Kidney glomerular epithelial cell (primary cell): ENCODE measurements at places on chromosomes 13 and 19.
A peak's percentile ranks its signal among the peaks of the same experiment; 100 is the strongest.

- DNase-seq, result no peak
These were observed 9.8 kb downstream of the ATP4B start for GRCh38 chr13:113648216-113648610.

DNA sequence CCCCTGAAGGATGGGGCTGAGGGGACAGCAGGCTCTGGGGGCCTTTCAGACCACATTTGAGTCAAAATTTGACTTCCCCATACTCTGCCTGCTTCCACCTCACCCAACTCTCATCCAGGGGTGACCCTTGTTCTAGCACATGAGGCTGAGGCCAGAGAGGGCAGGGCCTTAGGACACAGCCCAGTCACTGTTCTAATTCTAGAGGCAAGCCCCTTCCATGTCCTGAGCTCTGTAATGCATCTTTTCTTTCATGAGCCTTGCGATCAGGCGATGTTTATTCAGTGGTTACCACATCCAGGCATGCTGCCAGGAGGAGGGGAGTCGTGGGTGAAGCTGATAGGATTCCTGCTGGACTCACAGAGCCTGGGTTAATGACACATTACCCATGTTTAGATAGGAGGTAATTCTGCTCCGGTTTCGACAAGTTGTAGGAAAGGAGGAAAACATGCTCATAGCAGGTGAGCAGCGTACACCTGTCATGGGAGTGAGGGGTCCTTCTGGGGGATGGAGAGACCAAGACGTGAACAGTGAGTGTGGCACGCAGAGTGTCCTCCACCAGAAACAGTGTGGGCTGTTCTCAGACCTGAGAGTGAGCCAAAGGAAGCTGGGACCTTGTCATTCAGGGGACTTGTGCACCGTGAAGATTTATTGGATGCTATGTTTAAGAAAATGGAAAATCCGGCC lies 9.3 kb downstream of the RPS9 start:
- DNase-seq, result peak; percentile 97

DNA sequence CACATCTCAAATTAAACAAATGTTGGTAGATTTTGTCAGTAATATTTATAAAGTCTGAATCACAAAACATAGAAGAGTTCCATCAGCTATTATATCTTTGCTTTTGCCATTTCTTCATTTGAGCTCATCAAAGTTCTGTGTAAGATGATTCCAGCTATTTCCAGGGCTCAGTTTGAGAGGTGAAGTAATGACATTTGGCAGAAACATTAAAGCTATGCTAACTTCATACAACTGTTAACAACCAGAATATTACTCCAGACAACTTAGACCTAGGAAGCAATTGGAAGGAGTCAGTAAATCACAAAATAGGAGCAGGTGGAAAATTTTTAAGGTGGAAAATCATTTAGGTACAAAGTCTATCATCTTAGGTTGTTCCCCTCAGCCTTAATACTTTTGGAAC lies 76.2 kb upstream of the CSNK1A1L start:
- no peak for DNase-seq

DNA sequence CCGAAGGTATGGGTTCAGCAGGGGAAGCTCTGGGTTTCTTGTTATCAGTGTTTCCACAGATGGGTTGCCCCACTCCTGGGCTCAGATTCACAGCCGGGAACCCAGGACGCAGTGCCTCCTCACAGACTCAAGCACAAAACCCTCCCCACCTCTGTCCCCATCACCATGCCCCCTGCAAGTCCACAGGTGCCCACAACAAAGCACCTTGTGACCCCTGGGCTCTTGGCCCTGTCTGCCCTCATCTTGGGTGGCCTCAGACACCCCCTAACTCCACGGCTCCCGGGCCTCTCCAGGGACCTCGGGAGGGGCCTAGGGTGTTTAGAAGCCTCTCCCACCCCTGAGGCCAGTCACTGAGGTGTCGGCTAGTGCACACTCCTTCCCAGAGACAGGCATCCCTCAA lies 231.7 kb downstream of the TUBA3C start:
- no peak for DNase-seq

DNA sequence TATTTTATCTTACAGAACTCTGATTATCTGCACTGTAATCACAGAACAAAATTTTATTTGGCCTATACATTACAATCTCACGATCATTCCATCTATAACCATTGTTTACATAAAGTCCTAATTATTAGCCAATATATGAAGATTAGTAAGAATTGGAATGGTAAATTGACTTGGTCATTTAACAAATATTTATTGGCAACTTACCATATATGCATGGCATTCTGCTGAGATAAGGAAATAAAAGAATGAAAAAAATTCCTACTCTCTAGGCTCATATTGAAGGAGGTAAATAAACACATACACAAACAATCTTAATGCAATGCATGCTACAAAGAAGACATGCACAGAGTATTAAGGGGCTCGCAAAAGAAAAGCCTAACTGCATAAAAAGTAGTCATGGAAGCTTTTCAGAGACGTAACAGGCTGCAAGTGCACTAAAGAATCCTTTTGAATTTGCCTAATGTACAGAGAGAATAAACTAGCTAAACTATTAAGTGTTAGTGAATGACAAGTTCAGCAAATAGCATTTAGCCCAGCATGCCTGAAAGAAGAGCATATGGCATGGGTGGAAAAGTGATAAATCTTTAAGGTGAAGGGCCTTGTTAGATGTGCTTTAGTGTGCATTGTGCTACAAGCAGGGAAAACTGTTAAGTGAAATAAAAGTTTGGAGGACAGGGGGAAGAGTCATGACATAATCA lies 1131.1 kb downstream of the PCDH9 start:
- no peak for DNase-seq

GRCh38 chr13:98324105-98324504 lies 147.0 kb upstream of the RNF113B start:
- DNase-seq, result no peak

DNA sequence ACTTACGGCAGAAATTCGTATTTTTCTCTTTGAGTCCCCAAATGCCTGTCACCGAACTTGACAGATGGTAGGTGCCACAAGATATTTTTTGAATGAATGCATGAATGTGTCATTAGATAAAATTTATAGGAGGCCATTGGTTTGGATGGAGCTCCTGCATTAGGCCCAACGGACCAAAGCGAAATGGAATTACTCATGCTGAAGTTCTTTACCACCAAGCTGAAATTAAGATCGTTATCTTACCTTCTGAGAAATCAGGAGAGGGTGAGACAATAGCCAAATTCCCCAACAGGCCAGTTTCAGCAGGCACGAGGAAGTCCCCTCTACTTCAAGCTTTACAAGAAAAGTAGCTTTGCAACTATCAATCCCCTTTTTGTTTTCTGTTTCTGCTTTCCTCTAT lies 452.5 kb upstream of the ARGLU1 start:
- no peak for DNase-seq

- DNase-seq, result no peak
These were observed 57.9 kb downstream of the ELF1 start for GRCh38 chr13:40961214-40961613.

DNA sequence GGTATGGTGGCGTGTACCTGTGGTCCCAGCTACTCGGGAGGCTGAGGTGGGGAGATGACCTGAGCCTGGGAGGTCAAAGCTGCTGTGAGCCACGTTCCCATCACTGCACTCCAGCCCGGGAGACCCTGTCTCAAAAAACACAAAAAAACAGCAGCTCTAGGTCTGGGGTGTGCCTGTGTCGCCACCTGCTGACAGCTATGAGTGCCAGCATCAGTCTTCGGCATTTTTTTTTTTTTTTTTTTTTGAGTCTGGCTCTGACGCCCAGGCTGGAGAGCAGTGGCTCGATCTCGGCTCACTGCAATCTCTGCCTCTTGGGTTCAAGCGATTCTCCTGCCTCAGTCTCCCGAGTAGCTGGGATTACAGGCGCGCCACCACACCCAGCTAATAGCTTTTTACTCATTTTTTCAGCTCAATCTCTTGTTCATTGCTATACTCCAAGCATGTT lies 10.1 kb downstream of the AP2S1 start:
- DNase-seq, result peak; percentile 15

DNA sequence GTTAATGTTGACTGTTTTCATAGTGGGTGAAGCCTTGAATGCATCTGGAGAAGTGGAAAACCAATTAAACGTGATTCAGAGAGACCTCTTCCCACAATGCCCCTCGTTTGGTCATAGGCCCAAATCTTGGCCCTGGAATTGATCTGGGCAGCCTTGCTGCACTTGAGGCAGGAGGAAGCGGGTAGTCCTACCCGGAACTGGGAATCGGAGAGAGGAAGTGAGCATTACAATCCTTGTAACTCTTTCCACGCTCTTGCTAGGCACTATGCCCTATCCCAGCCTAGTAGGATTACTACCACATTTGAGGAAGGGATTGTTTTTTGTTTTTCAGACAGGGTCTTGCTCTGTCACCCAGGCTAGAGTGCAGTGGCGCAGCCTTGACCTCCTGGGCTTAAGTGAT lies 3.6 kb downstream of the KCNK6 start:
- DNase-seq, result no peak

DNA sequence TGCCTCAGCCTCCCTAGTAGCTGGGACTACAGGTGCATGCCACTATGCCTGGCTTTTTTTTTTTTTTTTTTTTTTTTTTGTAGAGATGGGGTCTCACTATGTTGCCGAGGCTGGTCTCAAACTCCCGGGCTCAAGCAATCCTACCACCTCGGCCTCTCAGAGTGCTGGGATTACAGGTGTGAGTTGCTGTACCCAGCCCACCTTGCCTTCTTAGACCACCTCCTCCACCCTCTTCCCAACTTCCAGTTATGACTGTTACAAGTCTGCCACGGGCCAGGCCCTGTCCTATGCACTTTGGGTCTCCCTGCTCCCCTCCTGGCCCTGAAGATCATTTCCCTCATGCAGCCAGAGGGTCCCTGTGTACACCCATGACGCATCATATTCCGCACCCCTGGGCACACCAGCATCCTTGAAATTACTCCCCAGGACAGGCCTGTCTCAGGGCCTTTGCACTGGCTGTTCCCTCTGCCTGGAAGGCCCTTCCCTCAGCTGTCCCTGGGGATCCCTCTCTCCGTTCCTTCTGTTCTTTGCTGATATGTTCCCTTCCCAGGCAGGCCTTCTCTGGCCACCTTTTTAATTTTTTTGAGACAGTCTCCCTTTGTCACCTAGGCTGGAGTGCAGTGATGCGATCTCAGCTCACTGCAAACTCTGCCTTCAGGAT lies 3.0 kb downstream of the LGALS4 start:
- no peak for DNase-seq

DNA sequence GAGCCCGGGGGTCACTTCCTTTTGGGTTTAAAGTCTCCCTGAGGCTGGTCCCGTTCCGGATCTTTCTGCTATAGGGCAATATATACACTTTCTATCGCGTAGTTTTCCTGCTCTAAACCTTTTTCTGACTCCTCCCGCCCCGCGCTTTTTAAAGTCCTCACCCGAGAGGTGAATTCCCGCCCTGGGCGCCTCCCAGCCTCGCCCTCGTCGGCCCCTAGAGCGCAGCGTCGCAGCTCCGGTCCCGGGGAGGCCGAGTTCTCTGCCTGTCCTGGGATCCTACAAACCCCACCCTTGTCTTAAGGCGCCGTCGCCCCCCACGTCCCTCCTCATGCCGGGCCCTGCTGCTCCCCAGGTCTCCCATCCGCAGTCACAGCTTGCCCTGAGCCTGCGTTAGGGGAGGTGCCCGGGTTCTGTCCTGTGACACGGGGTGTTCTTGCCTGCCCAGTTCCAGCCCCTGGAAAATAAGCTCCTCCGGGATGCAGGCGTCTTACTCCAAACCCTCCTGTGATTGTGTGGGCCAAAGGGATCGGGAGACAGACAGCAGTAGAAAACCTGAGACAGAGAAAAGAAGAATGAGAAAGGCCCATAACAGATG lies 491 bp downstream of the ZNF525 start:
- DNase-seq, result peak; percentile 43

DNA sequence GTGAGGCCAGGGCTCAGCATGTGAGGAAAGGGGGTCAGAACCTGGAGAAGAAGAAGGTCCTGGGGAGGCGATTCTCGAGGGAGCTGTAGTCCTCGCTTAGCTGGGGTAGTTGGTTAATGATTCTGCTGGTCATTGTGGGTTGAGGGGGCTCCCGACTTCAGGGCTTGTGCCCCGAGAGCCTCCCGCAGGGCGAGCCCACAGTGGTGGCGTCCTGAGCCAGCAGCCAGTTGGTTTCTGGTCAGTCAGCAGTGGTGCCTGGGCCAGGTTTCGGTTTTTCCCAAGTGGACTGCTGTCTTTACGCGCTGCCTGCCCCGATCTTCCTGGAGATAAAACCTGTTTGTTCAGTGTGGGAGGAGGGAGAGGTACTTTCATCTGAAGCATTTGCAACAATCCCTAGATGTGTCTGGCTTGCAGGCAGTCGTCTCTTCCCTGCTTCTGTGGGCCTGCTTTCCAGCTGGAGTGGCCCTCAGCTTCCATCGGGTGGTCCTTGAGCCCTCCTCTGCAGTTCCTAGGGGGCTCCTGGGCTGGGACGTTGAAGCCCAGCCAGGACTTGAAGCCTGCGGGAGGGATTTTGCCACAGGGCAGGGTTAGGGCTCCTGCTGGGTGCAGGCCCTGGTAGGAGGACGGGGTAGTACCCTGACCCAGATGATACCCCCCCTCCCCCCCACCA lies 3.2 kb downstream of the PTBP1 start:
- peak; percentile 45 for DNase-seq

DNA sequence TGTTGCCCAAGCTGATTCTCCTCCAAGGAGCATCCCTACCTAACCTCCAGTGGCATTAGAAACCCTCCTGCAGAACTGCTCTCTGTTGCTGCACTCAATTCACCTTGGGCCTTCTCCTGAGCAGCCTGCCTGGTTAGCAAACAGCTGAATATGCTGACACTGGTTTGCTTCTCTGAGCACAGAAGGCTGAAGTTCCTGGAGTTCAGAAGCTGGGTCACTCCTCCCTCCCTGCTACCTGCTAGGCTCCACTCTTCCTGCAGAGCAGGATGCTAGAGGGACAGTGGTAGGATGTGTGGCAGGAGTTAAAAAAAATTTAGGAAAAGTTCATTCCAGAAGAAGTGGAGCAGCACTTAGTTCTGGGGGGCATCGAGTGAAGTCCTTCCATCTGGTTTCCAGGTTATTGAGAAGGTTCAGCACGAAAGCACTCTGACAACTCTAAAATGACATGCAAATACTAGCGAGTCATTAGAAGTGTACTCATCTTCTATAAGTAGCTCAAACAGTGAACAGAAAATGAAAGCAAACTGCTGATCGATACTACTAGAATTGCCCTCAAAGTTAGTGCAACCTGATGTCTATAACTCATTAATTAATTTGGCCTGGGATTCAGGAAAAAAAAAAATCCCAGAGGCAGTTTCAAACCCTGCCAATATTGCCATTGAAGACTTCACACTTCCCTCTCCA lies 293.7 kb downstream of the POU4F1 start:
- no peak for DNase-seq

DNA sequence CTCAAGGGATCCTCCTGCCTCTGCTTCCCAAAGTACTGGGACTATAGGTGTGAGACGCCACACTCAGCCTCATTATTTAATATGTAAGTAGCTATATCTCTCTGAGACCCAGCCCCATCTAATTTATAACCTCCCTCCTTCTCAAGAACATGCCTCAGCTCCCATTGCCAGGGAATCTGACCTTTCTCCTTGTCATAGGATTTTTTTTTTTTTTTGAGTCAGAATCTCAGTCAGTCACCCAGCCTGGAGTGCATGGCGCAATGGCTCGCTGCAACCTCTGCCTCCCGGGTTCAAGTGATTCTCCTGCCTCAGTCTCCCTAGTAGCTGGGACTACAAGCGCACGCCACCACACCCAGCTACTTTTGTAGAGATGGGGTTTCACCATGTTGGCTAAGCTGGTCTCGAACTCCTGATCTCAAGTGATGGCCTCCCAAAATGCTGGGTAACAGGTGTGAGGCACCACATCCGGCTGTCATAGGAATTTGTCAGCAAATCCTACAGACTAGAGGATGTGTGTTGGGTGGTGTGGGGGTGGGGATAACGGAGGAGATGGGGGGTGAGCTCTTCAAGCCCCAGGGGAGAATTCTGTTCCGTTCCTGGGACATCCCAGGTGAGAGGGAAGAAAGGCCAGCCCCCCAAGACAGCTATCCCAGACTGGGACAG lies 5.1 kb upstream of the EPS8L1 start:
- DNase-seq, result no peak

GRCh38 chr13:58999851-59000250 lies 1163.9 kb downstream of the DIAPH3 start:
- no peak for DNase-seq
